Lung microvascular endothelial cell (primary cell): ENCODE measurements at places on chromosomes 2 and 18. TPM values are rescaled to one million over a fixed set of nuclear protein-coding genes. Genes with fewer than 3 reads are reported as not detected.

GRCh38 chr2:184091456-184091855, 506.9 kb upstream of the ZNF804A start:
- no peak for DNase-seq

DNA sequence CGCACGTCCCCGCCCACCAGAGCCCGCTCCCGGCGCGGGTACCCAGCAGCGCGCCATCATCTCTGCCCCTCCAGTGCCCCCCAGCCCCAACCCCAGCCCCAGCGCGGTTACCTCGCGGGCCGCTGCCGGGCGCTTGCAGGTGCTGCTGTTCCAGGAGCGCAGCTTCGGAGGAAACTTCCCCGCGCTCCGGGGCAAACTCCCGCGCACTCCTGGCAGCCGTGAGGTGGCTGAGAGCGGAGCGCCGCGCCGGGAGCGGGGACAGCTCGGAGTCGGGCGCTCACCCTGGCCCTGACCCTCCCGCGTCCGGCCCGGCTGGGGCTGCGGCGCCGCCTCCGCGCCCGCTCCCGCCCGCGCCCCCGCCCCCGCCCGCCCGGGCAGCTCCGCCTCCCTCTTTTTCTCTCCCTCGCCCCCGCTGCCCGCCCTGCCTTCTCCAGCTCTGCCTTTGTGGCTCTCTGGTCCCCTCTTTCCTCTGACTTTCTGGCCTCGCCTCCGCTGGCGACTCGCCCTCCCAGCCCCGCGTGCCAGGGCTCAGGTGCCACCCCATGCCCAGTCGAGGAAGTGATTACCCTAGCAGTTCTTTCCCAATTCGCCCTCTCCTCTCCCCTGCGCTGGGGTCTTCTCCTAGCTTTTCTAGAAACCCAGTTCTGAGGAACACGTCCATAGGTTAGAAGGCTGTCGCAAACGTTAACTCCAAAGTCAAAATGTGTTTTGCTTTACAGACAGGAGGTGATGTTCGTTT, at the start of gene CHST9:
TSS of gene CHST9 (minus strand) at position 284 of the 739 bp plus-strand sequence. CDS start 42,499 bp downstream, outside the sequence.
- no peak for DNase-seq

GRCh38 chr2:164622338-164623106, 1.2 kb upstream of the GRB14 start:
- no peak for DNase-seq

DNA sequence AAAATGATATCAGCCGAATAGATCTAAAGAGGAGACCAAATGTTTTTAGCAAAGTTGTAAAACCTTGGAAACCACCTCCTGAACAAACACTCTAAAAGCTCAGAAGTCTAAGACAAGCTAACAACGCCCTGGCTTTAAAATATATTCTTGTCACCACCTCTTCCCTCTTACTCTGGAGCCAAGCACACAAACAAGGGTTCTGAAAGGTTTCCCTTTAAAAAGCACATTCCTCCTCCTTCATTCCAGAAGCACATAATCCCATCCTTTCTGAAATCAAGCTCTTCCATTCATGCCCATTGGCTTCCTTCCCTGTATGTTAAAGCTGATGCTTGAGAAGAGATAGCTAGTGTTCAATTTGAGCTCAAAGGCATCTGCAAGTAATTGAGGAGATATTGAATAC, 382.0 kb downstream of the LNPK start:
- no peak for DNase-seq

The DCDC2C gene
- total RNA-seq = not detected in 2 replicates
